HS-27A (cell line): ENCODE measurements at places on chromosomes 11 and 22.

DNA sequence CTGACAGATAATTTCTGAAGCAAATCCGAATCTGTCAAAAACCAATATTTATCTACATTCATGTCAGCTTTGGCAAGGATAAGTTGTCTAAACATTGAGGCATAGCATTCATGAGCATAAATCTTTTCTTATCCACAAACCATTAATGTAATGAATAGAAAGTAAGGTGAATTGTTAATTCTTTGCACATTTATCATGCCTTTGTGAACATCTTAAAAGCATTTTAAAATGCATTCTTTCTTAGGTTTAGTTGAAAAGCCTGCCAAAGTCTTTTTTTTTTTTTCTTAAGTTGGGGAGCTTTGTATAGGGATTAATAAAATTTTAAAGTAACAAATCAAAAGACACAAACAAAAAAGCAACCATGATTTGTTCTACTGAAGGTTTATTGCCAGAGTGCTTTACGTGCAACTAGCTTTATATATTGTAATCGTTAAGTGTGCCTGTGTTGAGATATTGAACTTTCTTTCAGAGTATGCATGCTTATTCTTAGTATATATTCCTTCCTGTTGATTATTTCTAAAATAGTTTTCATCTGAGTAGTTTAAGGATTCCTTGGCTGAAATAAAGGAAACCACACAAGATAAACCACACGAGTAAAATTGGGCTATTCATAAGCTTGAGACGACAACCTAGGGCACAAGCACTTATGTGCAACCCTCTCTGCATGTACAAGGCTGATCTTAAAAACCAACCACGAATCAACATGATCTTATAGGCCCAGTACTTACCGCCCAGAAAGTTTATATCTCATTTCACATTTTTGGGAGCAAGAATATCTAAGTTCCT lies 1110.9 kb upstream of the CNTN5 start:
- no peak for DNase-seq

GRCh38 chr11:12679471-12679870 lies 5.2 kb downstream of the TEAD1 start:
- DNase-seq, result no peak

- no peak for DNase-seq
Observed at GRCh38 chr22:40388231-40388630, 17.8 kb downstream of the SGSM3 start.

GRCh38 chr22:38694940-38695339 lies 5.8 kb downstream of the JOSD1 start:
- no peak for DNase-seq

GRCh38 chr11:10351435-10351764 lies 46.5 kb downstream of the ADM start:
- DNase-seq, result no peak

GRCh38 chr11:70420008-70420464 lies 21.7 kb downstream of the CTTN start:
- no peak for DNase-seq

DNA sequence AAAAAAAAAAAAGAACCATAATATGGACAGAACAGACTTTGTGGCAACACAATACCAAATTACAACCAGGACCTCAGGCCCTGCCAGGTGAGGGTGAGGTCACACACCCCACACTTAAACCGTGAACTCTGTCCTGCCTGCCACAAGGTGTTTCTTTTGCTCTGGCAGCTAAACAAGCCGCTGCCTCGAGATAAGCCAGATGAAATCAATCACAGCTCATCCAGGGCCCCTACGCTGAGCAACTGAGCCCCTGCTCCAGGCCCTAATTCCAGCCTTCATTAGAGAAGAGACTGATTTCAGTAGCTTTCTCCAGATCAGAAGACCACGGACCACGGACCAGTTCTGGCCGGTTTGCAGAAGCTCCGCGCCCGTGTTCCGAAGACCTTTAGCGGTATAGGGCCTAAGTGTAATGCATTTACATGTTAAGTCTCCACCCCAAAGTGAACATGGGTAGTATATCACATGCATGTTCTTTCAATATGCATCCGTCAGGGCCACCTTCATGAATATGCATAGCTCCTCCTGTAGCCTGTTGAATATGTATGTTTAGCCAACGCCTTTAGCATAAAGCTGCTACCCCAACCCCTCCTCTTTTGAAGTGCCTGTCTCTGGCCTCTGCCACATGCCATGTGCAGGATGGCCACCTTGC lies 14.8 kb upstream of the RAC2 start:
- DNase-seq, result no peak

DNA sequence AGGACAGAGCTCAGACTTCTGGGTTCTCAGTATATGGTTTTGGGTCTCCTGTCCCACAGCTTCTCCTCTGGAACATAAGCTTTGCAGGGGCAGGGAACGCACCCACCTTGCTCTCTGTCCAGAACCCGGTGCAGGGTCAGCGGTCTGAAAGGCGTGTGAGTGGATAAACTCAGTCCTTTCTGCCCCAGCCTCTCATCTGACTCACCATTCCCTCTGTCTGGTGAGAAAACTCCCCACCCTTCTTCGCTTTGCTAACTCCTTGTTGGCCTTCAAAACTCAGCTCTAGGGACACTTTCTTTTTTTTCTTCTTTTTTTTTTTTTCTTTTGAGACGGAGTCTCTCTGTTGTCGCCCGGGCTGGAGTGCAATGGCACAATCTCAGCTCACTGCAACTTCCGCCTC lies 68.9 kb upstream of the NUP50 start:
- no peak for DNase-seq

- no peak for DNase-seq
Observed at GRCh38 chr11:72974487-72975205, 160.4 kb downstream of the ATG16L2 start.

DNA sequence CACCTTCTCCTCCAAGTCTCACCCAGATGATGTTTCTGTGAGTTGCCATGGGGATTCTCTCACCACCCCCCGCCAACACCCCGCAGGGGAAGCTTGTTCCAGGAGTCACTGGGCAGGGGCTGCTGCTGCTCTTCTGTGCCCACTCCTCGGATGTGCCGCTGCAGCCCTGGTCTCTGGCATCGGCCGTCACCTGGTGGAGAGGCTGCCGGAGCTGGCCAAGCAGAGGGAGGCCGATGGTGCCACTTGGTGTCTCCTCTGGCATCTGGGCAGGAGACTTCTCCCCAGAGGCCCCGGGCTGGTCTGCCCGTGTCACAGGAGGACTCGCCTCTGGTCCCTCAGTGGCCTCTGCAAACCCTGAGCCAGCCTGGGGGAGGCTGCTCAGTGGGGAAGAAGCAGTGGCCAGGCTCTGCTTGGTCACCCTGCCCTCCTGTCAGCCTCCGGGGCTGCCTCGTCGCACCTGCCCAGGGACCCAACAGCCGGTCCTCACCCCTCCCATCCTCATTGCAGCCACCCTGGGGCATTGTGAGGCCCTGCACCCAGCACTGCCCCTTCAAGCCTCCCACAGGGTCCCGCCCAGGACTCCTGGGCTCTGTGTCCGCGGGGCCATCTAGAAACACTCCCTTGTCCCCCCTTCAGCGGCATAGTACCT lies 424 bp upstream of the ADORA2A start:
- DNase-seq, result no peak

DNA sequence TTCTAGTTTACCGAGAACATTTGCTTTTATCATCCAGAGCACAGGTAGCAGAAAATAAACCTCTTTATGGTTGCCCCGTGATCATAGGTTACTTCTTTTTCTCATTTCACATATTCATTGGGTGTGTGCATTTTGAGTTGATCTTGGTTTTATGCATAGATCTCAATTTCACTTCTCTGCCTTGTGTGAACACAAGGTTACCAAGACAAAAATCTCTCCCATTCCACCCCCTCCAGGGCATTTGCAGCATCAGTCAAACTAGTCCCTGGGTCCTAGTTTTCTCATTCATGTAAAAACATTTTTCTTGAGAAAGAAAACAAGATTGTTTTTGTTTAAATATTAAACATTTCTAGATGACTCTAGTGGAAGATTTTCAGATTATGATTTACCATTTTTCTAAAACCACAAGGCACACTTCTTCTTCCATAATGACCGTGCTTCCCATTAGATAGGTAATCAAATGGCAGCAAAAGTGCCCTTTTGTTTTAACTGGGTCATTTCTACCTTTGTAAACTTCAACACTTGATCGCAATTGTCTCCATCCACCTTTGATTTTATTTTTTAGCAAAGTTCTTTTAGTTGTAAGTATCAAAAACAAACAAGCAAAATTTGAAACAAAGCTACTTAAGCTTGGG lies 526.6 kb upstream of the CADM1 start:
- DNase-seq, result no peak

- peak; percentile 99 for DNase-seq
Observed at GRCh38 chr11:66001942-66002647, at the start of the genes BANF1 and EIF1AD. Gene BANF1, plus strand, starts transcription at chr11:66002503. Its CDS starts 748 bp downstream, at chr11:66003251. Gene EIF1AD, minus strand, starts transcription at chr11:66002157. Its CDS starts 1,768 bp downstream, at chr11:66000389.

- DNase-seq, result no peak
Observed at GRCh38 chr11:87754685-87755084, 420.6 kb downstream of the RAB38 start.

DNA sequence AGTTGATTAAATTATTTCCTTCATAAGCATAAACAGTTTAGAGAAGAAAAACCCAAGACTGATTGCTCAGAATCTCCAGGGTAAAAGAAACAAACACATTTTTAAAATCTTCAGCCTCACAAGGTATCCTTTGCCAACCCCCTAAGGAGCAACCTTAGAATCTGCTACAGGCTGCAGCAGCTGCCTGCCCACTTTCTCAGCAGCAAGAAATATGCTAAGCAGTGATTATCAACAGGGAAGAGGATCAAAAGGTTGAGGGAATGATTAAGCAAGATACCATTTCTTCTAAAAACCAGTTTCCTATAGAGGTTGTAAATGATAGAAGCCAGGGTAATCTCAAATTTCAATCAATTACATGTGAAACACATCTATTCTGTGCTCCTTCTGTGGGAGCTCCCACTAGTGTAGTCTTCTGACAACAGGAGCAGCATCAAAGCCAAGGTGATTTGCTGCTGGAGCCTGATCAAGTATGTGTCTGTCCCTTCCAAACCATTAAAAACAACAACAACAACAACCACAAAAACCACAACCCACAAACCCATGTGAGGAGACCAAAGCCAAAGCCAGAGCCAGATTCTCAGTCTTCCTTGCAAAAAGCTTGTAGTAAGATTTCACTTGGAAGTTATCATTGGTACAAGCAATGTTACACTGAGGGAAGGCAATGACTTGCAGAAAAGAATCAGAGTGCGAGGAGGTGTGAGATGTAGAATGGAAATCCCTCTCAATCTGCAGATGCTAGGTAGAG lies 761.2 kb downstream of the DLG2 start:
- no peak for DNase-seq

DNA sequence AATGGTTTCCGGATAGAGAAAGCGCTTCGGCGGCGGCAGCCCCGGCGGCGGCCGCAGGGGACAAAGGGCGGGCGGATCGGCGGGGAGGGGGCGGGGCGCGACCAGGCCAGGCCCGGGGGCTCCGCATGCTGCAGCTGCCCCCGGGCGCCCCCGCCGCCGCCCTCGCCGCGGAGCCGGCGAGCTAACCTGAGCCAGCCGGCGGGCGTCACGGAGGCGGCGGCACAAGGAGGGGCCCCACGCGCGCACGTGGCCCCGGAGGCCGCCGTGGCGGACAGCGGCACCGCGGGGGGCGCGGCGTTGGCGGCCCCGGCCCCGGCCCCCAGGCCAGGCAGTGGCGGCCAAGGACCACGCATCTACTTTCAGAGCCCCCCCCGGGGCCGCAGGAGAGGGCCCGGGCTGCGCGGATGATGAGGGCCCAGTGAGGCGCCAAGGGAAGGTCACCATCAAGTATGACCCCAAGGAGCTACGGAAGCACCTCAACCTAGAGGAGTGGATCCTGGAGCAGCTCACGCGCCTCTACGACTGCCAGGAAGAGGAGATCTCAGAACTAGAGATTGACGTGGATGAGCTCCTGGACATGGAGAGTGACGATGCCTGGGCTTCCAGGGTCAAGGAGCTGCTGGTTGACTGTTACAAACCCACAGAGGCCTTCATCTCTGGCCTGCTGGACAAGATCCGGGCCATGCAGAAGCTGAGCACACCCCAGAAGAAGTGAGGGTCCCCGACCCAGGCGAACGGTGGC lies 15.7 kb downstream of the PIK3IP1 start:
- no peak for DNase-seq

- no peak for DNase-seq
Observed at GRCh38 chr22:18059473-18059872, 18.3 kb upstream of the PEX26 start.
